Hematopoietic multipotent progenitor cell treated with erythropoietin and hydrocortisone succinate and interleukin-3 and kit ligand, for 17 days (in vitro differentiated cells): ENCODE measurements at places on chromosomes 13 and 19.

GRCh38 chr13:100526318-100527000, 62.1 kb downstream of the GGACT start:
- DNase-seq: no peak

GRCh38 chr19:13784731-13785452, 10.4 kb upstream of the ZSWIM4 start:
- DNase-seq: peak; percentile 71

DNA sequence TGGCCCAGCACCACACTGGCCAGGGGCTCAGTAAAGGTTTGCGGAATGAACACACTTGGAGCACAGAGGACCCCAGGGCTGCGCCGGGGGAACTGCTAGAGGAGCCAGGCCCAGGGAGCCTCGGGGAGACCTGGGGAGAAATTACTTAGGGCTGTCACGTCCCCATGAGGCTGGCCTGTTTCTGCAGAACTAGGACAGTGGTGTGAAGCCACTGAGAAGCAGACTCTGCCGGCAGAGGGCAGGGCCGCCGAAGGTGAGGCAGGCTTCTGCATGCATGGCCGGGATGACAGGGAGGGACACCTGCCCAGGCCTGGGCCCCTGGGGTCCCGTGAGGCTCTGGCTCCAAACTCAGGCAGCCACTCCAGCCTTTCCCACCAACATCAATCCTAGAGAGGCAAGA, 26.4 kb downstream of the ELAVL1 start:
- DNase-seq: no peak

- no peak for DNase-seq
Observed at GRCh38 chr19:15398501-15399233, 19.1 kb upstream of the AKAP8 start.
